ENCODE measurements at places on chromosomes 2 and 18. TPM values are rescaled to one million over a fixed set of nuclear protein-coding genes. Genes with fewer than 3 reads are reported as not detected.

VWA3B gene
- not detected for total RNA-seq

TTN gene
- under 0.01 TPM for total RNA-seq

ZNF407 gene
- 24.2 TPM for total RNA-seq

GKN1 gene
- not detected for total RNA-seq

PPP1R1C gene
- 1.9 TPM for total RNA-seq

GALNT1 gene
- 45.6 TPM for total RNA-seq

SP9 gene
- under 0.01 TPM for total RNA-seq

OSBPL6 gene
- total RNA-seq: 5.5 TPM

EVX2 gene
- under 0.01 TPM for total RNA-seq

Measured in hair follicle dermal papilla cell (primary cell).